ENCODE measurements at places on chromosomes 1 and 21. TPM values are rescaled to one million over a fixed set of nuclear protein-coding genes. Genes with fewer than 3 reads are reported as not detected.

The PRXL2B gene
- total RNA-seq, result 46.6 TPM

The FCMR gene
- 0.71 TPM for total RNA-seq

The FCRL2 gene
- not detected for total RNA-seq

The NBPF3 gene
- total RNA-seq, result 12.2 TPM

The RIPK4 gene
- total RNA-seq, result 20.5 TPM

The KRTAP10-6 gene
- not detected for total RNA-seq

Data from kidney epithelial cell (primary cell).